ENCODE measurements at places on chromosomes 2 and 18.
A peak's percentile ranks its signal among the peaks of the same experiment; 100 is the strongest.

DNA sequence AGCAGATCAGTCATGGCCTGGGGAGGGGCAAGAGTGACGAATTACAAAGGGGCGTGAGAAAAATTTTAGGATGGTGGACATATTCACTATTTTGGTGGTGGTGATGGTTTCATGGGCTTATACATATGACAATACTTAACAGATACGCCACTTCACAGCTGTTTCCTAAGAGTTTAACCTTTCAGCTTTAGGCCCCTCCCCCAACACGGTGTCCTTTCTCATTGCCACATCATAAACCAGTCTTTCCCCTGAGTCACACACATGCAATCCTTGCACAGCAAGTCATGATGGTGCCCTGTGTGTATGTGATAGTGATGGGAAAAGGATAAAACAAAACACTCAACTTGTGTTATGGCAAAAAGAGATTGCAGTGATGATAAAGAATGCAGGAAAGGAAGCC is 47.6 kb upstream of the IL1R1 start:
- no peak for DNase-seq

GRCh38 chr2:48715956-48716355 is 39.6 kb downstream of the LHCGR start:
- no peak for DNase-seq

GRCh38 chr18:34221971-34222306 is 2.8 kb downstream of the NOL4 start:
- peak; percentile 13 for DNase-seq

- no peak for DNase-seq
Observed at GRCh38 chr18:47887227-47887626, 43.2 kb downstream of the SMAD2 start.

DNA sequence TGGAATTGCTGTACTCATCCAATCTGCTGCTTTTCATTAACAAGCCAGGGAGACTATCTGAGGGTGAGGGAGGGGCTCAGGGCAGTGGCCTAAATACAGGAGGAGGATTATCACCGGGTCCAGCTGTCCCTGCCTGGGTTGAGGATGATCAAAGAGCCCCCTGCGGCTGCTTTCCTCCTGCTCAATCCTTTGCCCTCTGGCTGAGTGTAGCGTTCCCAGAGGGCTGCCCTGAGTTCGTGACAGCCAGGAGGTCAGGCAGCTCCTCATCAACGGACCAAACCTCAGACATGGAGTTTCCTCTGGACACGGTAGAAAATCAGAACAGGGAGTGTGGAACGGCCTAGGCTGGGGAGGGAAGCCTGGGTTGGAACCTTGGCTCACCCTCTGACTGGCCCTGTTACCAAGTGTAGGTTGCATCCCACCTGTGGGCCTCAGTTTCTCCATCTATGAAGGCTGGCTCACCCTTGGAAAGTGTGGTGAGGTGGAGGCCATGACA is 23.5 kb downstream of the CIB4 start:
- no peak for DNase-seq
